HuH-7.5 (cell line): ENCODE measurements at places on chromosomes 3 and 15.

DNA sequence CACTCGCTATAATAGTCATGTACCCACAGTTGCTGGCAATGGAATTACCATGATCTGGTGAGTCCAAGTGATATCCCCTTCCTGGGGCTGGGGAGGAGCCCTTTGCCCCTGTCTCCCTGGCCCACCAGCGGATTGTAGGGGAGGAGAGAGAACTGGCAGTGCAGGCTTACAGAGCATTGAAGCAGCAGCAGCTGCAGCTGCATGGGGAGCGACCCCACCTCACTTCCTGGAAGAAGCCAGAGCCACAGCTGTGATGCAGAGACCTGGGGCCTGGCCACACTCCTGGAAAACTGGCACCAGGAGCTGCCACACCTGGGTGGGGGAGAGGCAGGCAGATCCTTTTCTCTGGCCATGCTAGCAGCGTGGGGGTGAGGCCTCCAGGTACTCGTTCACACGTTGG is 300.1 kb upstream of the PROK2 start:
- DNase-seq: no peak

- DNase-seq: no peak
Measured at GRCh38 chr3:46491089-46492070, 6.4 kb upstream of the RTP3 start.

DNA sequence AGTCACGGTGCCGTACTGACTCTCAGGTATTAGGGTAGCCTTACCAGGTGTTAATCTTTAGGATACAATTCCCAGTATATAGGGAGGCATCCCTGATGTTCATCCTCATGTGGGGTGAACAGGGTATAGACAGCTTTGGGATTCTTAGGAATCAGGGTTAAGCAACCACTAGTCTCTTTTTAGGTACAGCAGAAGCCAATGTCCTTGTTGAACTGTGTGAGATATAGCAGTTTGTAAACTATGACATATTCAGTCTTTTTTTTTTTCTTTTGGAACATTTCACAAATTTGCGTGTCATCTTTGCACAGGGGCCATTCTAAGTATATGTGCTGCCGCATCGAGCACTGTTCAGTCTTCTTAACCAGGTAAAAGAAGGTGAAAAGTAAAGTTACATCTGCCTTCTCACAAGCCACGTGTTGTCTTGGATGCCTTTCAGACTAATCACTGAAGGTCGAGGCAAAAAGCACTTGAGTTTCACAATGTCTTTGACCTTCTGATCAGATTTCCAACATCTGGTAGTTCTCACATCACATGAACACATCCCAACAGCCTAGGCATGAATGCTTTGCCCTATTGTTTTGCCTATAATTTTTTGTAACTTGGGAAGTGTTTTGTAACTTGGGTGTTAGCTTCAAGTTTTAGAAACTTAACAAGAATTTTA is 17.2 kb downstream of the TSEN2 start:
- DNase-seq: no peak

DNA sequence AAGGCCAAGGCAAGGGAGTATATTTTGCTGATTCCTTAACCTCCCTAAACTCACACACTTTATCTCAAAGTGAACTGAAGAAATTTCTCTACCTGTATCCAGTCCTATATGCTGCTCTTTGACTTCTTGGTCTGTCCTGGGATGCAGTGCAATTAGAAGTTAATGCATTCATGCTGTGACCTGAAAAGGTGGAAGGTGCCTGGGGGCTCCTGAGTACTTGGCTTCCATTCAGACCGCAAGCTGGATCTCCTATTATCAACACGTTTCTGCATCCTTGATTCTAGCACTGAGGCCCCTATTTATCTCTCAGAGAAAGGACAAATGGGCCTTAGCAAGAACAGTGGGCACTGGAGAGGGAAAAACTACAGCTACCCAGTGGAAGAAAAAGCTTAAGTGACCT is 17.7 kb upstream of the CADPS start:
- no peak for DNase-seq

DNA sequence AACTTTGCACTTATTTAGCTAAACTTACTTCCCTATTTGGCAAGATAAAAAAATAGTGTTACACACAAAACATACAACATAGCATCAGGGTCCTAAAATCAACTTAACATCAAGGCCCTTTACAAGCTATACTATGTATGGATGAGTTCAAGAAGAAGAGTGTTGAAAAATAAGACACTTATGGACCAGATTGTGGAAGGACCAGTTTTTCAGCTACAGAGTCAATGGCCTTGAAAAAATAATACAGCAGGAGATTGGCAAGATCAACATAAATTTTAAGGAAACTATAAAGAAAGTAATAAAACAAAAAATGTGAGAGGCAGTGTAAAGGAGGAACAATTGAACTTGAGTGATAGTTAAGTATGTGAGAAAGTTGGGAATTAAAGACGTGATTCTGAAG is 66.3 kb upstream of the BBX start:
- no peak for DNase-seq
